ENCODE measurements at places on chromosomes 2 and 18. TPM values are rescaled to one million over a fixed set of nuclear protein-coding genes. Genes with fewer than 3 reads are reported as not detected.

The B4GALT6 gene
- total RNA-seq = 10.2 TPM

The REG1B gene
- total RNA-seq = not detected

The OXER1 gene
- total RNA-seq = not detected

The NYAP2 gene
- total RNA-seq = not detected

The MYO5B gene
- total RNA-seq = 11.2 TPM

The SP140L gene
- 34.2 TPM for total RNA-seq

The FTCDNL1 gene
- total RNA-seq = not detected

The SKOR2 gene
- total RNA-seq = not detected

The STON1 gene
- total RNA-seq = 7.3 TPM

The KCTD1 gene
- total RNA-seq = 11.9 TPM

The DSG1 gene
- total RNA-seq = not detected

The DNAH7 gene
- 0.12 TPM for total RNA-seq

The ABCG8 gene
- not detected for total RNA-seq

The KLHL29 gene
- 8.3 TPM for total RNA-seq

The GREB1 gene
- 0.64 TPM for total RNA-seq

The APOB gene
- total RNA-seq = 0.10 TPM

The REEP1 gene
- 0.06 TPM for total RNA-seq

The ALPP gene
- not detected for total RNA-seq

The ANKRD30BL gene
- not detected for total RNA-seq

The SCN1A gene
- total RNA-seq = not detected

The FBXO36 gene
- 1.9 TPM for total RNA-seq

The LRRTM1 gene
- not detected for total RNA-seq

The FABP1 gene
- not detected for total RNA-seq

The PLGLB2 gene
- total RNA-seq = 0.99 TPM
